ENCODE measurements at places on chromosomes 4 and X. TPM values are rescaled to one million over a fixed set of nuclear protein-coding genes. Genes with fewer than 3 reads are reported as not detected.

Gene FDCSP
- not detected for total RNA-seq

Gene PAGE2
- not detected for total RNA-seq

Gene PNMA6A
- 3.7 TPM for total RNA-seq

Gene GAGE12J
- not detected for total RNA-seq

Gene HHIP
- total RNA-seq, result 8.4 TPM

Gene ALB
- total RNA-seq, result 15.7 TPM

Gene CXorf49
- not detected for total RNA-seq

Gene SSX4
- not detected for total RNA-seq

Gene UGT8
- 2.1 TPM for total RNA-seq

All from skeletal muscle tissue (tissue), 5 donors.